ENCODE measurements at places on chromosomes 4 and X. TPM values are rescaled to one million over a fixed set of nuclear protein-coding genes. Genes with fewer than 3 reads are reported as not detected.

DNA sequence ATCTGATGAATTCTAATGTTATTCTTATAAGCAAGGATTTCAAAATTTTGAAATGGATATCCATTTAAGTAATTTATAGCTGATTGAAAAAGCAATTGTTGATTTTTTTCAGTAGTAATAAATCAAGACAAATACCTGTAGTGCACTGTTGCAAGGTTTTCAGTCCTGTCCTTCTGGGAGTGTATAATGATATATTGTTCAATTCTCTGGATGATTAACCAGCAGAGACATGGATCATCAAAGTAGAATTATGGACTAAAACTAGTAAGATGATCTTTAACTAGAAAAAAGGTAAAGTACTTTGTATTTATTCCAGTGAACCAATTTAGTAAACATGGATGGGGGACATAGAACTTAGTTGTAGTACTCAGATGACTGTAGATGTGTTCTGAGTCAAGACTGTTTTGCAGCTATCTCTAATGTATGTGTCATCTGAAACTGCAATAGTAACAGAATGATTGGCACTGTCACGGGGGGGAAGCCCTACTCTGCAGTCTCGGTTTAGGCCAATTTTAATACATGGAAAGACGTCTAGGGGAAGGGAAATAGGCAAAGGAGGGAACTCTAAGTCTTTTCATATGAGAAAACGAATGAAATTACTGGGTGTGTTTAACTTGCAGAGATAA, 121.9 kb downstream of the GLRA3 start:
- DNase-seq, result no peak

DNA sequence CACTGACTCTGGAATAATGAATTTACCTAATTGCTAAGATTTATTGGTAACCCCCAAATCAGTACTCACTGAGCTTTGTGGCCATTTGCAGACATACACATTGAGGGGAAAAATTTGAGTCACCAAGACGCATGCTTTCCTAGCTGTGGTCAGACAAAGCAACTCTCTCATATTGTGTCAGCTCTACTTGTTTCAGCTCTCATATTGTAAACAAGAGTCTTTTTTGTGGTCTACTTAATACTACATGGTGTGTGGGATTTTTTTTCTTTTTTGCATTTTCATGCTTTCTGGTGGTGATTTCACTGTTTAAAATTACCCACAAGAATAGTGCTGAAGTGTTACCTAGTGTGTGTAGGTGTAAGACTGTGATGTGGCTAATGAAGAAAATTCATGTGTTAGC, 428.2 kb upstream of the GALNT7 start:
- no peak for DNase-seq

DNA sequence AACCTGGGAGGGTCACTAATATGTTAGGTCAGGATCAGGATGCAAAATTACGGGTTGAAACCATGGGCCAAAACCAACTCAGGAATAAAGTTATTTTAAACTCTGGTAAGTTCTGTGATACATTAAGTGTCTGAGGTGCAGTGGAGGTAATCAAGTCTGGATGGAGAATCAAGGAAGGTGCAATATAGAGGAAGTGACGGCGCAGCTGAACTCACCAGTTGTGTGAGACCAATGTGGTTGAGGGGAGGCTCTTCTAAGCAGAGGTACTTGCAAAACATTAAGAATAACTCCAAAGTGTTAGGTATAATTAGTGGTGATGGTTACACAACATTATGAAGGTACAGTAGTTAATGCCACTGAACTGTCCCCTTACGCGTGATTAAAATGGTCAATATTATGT, 19.7 kb downstream of the GAB3 start:
- no peak for DNase-seq

- DNase-seq, result no peak
Observed at GRCh38 chr4:111120191-111120590, 497.3 kb upstream of the PITX2 start.

DNA sequence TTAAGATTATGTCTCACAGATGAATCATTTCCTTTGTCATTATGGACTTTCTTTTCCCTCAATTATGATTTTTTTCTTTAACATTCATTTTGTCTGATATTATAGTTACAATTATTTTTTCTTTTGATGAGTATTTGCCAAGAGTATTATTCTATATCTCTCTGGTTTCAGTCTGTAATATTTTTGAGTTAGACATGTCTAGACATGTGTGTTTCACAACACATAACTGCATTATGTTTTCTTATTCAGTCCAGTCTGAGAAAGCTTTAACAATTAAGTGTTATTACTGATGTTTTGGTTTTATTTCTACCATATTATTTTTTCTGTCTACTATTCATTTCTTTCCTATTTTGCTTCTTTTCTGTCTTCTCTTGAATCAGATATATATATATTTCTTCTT, 108.3 kb upstream of the MID1IP1 start:
- DNase-seq, result no peak

- DNase-seq, result no peak
Observed at GRCh38 chr4:4913628-4914027, 54.2 kb downstream of the MSX1 start.

- no peak for DNase-seq
Observed at GRCh38 chrX:79631526-79631925, 264.4 kb upstream of the ITM2A start.

- no peak for DNase-seq
Observed at GRCh38 chr4:5805270-5805669, 87.6 kb downstream of the CRMP1 start.

- DNase-seq, result no peak
Observed at GRCh38 chr4:159487284-159487747, 384.4 kb downstream of the RAPGEF2 start.

GRCh38 chr4:24930151-24930550, 17.3 kb upstream of the CCDC149 start:
- no peak for DNase-seq

The FGFBP2 gene
- 5.6 TPM for total RNA-seq

The AP1S2 gene
- total RNA-seq, result 41.2 TPM

The SPANXB1 gene
- total RNA-seq, result not detected

The TKTL1 gene
- not detected for total RNA-seq

The TRIM60 gene
- total RNA-seq, result not detected
